ENCODE measurements at places on chromosomes 3 and 15.

GRCh38 chr3:152291649-152292066 lies 22.9 kb downstream of the MBNL1 start:
- DNase-seq, result no peak

GRCh38 chr3:178195824-178196223 lies 340.4 kb upstream of the KCNMB2 start:
- DNase-seq, result no peak

DNA sequence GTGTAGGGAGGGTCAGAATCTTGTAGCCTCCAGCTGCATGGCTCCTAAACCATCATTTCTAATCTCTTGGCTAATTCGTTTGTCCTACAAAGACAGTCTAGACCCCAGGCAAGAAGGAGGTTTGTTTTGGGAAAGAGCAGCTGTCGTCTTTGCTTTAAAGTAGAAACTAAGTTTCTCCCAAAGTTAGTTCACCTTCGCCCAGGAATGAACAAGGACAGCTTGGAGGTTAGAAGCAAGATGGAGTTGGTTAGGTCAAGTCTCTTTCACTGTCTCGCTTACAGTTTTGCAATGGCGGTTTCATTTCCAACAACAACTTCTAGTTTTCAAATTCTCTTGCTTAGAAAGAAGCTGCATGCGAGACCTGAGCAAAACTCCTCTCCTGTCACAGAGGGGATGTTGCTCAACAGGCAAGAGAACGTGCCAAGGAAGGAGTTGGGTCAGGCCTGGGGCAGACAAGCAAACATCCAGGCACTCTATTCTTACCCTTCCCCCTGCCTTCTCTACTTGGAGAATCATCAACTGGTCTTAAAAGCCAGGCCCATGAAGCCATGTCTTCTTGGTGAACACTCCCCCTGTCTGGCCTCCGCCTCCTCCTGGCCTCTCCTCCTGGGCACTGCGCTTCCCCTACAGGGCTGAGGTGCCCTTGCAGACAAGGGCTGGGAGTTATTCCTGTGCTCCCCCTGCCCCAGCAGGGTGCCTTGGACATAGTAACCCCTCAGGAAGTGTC lies 57.6 kb downstream of the TMEM44 start:
- DNase-seq, result peak; percentile 67

DNA sequence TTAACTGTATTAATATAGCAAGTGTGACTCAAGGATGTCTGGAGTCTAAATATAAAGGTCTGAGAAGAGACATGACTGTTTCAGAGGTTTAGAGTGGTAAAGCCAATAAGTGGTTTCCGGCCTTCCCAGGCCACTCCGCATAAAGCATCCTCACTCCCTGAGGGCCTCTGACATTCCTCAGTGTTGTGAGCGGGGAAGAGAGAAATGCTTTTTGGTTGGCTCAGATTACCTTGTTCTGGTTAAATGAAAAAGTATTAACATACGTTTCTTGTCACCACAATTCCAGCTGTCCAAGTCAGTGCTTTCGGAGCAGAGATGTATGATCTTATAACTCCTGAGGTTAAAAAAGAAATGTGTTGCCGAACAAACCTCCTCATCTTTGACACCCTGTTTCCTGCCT lies 103.8 kb downstream of the RBMS3 start:
- no peak for DNase-seq

DNA sequence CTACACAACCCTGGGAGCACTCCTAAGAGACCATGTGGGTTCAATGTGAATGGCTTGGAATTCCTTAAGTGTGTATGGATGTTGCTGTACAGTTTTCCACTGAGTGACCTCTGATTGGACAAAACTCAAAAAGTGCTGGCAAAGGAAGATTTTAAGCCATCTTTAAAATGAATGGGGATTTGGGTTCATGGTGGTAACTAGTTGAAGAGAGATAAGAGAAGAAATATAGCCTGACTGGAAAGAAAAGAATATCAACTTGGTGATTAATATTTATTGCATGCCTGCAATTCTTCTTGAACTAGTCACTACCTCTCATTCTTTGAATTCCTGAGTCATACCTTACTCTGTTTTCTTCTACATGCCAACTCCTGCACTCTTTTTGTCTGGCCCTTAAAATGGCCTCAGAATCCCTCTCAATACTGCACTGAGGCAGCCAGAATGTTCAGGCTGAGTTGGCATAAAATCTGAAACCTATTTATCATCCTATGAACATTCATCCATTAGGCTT lies 124.7 kb downstream of the RPL22L1 start:
- DNase-seq, result no peak

GRCh38 chr15:78177447-78177873 lies 28.3 kb downstream of the IDH3A start:
- no peak for DNase-seq

DNA sequence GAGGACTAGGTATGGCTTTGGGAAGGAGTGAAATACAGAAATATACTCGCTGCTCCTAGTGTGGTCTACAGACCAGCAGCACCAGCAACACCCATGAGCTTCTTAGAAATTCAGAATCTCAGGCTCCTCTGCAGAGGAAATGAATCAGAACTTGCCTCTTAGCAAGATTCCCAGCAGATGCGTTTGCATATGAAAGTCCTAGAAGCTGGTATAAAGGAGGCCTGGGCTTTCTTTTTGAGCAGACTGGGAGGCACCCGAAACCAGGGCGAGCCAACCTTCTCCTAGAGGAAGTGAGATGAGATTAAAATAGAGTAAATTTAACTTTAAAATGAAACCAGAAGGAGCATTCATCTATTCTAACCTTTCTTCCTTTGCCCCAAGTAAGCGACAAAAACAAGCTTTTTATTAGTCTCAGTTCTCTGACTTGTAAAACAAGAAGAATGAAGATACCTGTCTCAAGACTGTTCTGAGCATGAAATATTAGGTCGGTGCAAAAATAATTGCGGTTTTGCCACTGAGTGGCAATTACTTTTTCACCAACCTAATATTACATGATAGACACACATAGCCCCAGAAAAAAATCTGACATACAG lies 140.0 kb downstream of the PDZRN3 start:
- DNase-seq, result no peak

DNA sequence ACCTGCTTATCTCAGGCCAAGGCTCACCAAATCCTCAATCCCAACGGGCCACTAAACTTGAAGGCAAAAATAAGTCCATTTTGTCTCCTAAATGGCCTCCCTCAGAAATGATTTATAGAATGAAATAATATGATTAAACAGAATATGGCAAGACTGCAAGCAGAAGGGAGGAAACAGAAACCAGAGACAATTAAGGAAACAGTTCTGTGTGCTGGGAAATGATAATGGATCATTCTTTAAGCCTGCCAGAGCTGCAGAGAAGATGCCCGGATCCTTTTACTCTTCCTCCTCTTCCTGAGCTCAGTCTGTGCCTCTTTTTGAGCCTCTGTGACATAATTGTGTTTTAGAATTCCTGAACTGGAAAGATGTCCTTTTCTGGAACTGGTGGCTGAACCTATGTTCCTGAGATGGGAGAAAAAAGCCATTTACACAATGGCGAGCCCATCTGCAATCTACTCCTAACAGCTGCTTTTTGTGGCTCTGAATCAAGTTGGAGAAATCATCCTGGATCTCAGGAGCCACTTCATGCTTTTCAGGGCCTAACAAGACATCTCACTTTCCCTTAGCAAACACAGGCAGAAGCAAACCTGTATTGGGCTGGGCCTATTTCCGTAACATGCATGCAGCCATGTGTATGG lies 2.8 kb upstream of the ABHD2 start:
- no peak for DNase-seq

DNA sequence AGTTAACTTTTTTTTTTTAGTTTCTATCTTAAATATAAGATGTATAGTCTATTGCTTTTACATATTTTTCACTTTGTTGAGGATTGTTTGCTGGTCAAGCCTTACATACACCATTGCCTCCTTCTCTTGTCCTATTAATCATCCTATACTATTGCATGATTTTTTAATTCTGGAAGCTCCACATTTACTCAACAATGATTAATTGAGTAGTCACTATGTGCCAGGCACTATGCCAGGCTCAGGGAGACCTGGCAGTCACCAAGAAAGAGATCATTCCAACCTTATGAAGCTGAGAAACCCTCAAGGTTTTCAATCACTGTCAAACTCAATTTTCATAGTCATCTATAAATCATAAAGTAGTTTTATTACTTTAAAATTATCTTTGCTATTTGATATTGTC lies 626.2 kb downstream of the IGSF11 start:
- DNase-seq, result no peak

DNA sequence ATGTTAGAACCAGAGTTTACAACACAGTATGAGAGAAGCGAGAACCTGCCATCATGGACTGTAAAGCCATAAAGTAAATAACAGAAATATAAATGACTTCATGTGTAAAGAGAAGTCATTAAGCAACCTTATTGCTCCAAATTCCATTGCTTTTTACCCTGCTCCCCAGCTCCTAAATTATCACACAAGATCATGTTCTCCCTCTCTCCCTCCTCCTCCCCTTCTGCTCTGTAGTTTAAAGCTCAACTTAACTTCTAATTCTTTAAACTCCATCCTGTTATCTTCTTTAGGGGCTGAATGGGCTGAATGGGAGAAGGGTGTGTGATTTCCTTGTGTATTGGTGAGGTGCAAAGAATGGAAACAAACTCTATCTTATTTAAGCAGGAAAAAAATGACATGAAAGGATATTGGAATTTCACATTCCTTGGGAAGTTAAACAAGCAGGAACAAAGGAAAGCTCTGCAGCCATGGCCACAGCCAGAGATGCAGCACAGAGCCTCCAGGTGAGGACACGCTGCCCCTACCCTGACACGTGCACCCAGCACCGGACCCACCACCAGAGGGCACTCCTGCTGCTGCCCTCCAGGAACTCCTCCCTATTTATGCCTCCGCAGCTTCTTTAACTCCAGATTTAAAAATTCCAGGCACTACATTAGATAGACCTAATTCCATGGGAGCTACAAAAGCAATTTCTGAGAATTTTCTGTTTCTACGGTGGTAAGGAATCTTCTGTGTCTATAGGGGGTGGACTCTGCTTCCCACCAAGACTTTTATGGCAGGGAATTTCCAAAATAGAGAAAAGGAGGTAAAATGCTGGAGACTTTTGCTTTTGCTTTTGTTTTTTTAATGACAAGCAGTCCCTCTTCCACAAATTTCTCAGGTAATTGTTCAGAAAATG lies 76.9 kb upstream of the ABI3BP start:
- peak; percentile 38 for DNase-seq

DNA sequence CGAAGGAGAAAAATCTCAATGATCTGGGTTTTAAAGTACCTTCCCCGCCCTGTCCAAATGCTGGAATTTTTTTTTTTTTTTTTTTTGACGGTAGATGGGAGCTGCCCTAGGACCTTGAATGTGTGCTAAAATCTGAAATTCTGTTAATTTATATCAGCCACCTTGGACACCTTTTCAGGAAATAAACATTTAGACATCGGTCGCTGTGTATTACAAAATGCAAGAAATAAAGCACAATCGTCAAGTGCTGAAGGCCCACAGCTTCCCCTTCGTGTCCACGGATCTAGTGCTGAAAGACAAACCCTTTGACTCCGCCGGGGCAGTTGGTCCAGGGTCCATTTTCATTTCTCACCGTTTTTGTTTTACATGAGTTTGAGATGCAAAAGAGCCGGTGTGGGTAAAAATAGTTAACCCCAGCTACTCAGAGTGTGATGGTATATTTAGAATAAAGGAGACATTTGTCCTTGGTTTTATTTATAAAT lies 90.2 kb upstream of the CHD2 start:
- DNase-seq, result peak; percentile 39

DNA sequence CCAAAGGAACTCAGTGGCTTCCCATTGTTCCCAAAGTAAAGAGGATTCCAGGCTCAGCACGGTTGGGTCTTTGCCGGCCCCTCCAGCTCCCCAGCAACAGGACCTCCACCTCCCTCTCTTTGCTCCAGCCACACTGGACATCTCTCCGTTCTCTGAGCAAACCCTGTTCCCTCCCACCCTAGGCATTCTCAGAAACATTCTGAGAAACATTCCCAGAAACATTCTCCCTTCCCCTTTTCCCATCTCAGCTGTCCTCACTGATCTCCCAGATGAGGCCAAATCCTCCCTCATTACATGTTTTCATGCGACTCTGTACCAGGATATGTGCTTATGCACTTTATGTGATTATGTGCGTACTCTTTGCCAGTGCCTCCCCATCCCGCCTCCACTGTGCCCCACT lies 14.1 kb downstream of the CCDC33 start:
- no peak for DNase-seq

DNA sequence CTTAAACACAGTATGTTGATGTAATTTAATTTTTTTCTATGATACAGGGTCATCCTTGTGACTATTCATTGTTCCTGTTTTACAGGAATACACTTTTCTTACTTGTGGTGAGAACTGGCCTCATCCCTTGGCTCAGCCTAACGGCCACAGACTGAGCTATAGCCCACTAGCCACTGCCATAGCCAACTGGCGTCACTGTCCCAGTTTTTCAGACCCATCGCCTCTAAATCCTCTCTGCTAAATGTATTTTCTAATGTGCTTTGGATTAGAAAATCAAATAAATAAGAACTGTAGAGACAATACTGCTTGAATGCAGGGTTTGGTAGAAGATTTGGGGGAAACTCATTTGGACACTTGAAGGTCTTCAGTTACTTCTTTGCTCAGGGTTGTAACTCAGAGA lies 113.1 kb downstream of the TIGIT start:
- DNase-seq, result no peak

GRCh38 chr15:52100807-52101442 lies 11.7 kb downstream of the BCL2L10 start:
- DNase-seq, result peak; percentile 79

DNA sequence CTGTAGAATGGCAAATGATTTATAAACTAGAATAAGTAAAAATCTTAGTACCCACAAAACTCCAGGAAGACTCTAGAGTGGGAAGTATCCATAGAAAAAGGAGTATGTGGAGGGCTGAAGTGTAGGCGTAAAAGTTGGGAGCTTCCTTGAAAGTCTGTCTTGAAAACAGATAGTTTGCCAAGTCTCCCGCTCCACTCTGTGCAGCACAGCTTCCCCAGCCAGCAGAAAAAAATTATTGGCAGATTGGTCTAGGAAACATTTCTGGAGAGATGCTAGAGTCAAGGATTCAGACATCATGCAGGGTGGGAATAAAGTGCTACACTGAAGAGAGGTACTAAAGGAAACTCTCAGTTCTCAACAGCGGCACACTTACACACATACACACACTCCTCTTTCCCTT lies 53.4 kb upstream of the CD200R1L start:
- no peak for DNase-seq

DNA sequence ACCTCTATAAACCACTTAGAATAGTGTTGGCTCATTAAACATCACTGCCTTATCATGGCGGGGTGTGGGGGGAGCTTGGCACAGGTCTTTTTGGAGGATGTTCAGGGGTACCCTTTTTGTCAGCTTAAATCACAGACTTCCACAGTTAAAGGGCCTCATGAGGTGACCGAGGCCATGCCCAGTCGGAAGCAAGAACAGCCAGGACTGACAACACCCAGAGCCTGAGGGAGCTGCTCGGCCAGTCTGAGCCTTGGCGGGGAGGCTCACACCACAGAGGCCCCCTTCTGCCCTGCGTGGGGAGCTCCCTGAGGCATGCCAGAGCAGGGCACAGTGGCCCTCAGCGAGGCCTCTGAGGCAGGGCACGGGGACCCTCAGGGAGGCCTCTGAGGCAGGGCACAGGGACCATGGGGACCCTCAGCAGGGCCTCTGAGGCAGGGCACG lies 49.5 kb downstream of the UMPS start:
- DNase-seq, result no peak

- DNase-seq, result no peak
Measured at GRCh38 chr3:9074079-9074478, 110.8 kb upstream of the RAD18 start.

- no peak for DNase-seq
Measured at GRCh38 chr3:139261754-139262586, 81.8 kb upstream of the MRPS22 start.

Measured in left cardiac atrium (tissue), 4 donors.